Fibroblast of upper back skin (primary cell): ENCODE measurements at places on chromosomes 5 and 9.

DNA sequence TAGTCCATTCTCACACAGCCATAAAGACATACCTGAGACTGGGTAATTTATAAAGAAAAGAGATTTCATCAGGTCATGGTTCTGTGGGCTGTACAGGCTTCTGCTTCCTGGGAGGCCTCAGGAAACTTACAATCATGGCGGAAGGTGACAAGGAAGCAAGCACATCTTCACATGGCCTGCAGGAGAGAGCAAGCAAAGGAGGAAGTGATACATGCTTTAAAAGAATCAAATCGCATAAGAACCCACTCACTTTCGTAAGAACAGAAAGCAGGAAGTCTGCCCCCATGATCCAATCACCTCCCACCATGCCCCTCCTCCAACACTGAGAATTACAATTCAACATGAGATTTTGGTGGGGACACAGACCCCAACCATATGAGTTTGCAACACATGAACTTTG lies 5.1 kb upstream of the FBXO38 start:
- DNase-seq = no peak

- DNase-seq = no peak
Observed at GRCh38 chr5:3304346-3304745, 291.3 kb upstream of the IRX1 start.

DNA sequence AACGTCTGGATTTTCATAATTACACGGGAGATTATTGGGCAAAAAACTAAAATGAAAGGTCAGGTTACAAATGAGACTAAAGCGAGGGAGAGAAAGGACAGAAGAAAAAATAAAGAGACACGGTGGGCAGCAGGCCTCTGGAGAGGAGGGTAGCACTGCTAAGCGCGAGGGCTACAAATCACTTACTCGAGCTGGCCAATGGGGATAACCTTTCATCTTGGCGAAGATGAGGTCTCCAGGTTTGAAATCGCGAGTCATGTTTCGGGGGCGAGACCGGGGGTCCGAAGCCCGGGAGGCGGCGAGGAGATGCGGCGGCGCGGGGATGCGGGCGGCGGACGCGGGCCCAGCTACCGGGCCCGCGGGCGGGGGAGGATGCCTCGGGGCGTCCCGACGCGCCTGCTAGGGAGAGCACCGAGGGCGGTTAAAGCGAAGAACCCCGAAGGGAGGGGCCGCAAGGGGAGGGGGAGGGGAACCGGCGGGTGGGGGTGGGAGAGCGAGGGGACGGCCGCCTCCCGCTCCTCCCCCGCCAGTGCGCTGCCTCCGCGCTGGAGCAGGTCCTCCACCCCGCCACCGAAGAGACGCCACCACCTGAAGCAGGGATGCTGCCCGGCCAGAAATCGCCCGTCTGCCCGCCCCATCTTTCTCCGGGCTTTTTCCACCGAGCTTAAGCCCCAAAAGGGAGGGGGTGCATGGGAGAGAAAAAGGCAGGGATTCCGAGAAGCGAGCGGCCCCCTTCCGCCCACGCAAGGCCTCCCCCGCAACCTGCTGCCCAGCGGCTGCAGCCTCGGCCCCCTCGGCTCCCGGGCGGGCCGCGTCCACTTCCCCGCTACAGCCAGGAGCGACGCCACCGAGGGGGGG lies 610 bp downstream of the PSIP1 start:
- DNase-seq = no peak

GRCh38 chr9:19640014-19640413 lies 148.8 kb downstream of the SLC24A2 start:
- no peak for DNase-seq

- peak; percentile 35 for DNase-seq
Observed at GRCh38 chr5:94691949-94692348, 73.5 kb downstream of the SLF1 start.

DNA sequence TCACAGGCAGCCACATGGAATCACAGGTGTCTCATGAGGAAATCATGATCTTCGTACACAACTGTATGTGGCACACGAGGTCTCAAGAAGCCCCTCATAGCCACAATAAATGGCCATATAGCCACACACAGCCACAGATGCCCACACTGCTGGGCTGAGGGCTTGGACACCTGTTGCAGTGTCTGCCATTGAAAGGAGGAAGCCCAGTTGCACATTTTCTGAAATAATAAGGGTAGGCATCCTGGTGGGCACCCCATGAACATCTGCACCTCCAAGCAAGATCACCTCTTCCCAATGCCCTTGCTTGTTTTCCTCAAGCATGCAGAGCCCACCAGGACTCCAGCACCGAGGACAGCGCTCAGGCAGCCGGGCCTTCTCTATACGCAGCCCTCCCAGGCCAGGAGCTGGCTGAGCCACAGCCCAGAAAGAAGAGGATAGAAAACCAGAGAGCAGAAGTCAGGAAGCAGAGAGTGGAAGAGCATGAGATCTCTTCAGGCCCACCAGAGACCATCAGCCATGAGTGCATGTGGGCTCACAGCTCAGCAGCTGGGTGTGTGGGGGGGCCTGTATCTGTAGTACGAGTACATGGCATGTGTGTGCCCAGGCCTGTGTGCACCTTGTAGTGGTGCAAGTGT lies 1.0 kb upstream of the ACSL6 start:
- peak; percentile 69 for DNase-seq

GRCh38 chr5:149781612-149782011 lies 51.5 kb downstream of the PPARGC1B start:
- DNase-seq = no peak
